ENCODE measurements at places on chromosomes 16 and 17.

DNA sequence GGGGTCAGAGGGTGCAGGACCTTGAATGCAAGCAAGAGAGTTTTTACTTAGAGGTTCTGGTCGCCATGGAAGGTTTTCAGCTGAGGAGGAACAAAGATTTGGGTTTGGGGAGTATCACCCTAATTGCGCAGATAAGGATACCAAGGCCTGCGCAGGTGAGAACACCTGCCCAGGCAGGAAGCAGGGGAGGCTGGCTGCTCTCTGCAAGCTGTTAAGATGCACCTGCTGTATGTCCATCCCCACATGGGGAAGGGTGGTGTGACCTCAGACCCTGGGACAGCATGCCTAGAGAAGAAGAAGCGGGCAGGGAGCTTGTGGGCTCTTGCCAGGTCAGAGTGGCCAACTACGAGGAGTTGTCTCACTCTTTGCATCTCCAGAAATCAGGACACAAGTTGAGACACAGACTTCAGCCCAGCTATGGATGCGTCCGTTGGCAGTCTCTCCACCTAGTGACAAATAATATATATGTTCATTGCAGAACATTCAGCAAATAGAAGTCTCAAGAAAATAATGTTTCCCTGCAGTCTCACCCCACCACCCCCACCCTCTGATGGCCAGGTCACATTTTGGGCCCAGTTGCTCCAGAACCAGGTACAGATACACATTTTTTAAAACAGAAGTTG lies 77.7 kb downstream of the SREBF1 start:
- DNase-seq = no peak

- DNase-seq = no peak
Measured at GRCh38 chr16:24282141-24282540, 26.0 kb downstream of the CACNG3 start.

GRCh38 chr17:13931800-13932460 lies 137.4 kb upstream of the COX10 start:
- no peak for DNase-seq

- no peak for DNase-seq
Measured at GRCh38 chr17:56142325-56142724, 10.9 kb upstream of the ANKFN1 start.

DNA sequence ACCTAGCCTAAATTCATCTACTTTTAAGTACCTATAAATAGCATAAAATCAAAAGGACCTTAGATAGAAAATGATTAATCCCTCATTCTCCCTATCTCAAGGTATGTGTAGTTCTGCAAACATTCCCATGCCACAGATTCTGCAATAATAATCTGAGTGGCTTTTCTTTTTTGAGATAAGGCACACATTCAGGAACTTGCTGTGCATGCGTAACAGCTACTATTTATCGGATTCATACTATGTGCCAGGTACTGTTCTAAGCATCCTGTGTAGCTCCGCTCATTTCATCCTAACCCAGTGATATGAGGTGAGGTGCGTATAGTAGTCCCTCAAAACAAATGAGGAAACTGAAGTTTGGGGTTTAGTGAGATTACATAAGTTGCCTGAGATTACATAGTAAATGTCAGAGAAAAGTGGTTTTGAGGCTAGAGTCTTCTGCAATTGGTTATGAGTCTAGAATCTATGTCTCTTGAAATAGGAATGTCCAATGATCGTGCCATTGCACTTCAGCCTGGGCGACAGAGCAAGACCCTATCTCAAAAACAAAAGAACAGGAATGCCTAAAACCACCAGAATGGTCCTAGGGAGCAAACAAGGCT lies 2.0 kb upstream of the ZNF263 start:
- DNase-seq = no peak

DNA sequence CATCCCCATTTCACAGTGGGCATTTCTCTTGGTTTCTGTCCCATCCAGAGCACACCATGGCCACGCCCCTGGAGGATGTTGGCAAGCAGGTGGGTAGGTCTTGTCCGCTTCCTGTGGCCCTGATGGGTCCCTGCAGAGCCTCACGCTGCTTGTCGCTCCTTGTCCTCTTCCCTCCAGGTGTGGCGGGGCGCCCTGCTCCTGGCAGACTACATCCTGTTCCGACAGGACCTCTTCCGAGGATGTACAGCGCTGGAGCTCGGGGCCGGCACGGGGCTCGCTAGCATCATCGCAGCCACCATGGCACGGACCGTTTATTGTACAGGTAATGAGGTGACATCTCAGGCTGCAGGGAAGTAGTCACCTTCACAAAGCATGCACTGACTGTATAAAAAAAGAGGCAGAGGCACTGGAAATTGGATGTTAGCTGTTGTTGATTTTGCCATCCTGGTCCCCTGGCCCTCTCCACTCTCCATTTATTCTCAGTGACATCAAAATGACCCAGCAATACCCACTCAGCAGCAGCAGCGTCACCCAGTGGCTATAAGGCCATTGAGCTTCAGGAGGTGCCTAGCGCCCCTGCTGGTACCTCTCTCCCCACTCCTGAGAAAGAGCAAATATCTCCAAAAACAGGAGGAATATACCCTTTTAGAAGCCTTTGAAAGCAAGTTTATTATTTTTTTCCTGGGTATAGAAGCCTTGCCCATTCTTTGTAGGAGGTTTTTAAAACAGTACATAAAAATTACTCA lies 13.7 kb downstream of the METTL22 start:
- no peak for DNase-seq

DNA sequence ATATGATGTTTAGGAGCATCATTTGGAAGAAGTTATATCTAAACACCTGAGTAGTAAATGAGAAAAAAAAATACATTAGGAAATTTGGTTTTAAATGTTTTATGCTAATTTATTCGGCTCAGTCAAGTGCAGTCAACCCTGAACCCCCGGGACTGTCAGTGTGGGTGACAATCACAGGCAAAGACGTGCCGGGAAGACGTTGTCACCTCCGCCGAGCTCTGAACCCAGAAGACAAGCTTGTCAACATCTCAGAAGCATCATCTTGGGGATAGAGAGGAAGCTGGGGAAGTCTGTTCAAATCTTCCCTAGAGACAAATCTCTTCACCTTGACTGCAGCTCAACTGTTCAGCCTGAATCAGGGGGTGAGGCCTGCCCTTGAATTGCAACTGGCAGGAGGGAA lies 159.7 kb downstream of the RBFOX3 start:
- DNase-seq = no peak

GRCh38 chr17:4204190-4204589 lies 59.6 kb downstream of the ANKFY1 start:
- no peak for DNase-seq

DNA sequence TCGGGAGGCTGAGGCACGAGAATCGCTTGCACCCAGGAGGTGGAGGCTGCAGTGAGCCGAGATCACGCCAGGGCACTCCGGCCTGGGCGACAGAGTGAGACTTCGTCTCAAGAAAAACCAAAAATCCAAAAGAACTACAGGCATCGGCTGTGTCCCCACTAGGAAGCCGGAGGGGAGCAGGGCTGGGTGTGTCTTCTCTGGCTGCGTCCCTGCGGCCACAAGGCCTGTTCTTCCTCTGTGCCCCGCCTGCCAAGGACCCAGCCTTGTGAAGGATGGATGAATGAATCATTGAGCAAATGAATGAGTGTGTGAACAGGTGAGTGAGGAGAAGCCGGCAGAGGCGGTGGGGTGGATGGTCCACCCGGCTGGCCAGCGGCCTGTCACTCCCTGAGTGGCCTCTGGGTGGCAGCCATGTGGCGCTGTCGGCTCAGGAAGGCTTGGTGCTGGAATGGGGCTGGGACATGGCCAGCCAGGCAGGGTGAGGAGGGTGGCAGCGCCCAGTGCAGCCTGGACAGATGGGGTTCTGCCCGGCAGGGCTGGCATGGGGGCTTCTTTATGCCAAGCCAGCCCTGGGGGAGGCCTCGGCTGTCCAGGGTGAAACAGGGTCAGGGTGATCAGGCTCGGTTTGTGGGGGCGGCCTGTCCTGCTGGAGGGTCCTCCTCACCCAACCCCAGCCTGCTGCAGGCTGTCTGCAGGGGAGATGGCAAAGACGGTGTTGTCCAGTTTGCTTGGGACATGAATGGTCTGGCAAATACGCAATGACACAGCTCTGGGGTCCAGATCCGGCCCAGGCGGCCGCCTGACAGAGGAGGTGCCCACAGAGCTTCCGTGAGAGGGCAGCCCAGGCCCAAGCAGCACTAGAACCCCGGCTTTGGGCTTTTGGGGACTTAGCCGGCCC lies 21.7 kb downstream of the SLC25A10 start:
- DNase-seq = no peak

- no peak for DNase-seq
Measured at GRCh38 chr17:21296097-21297025, 11.8 kb downstream of the MAP2K3 start.

GRCh38 chr17:55897301-55897700 lies 146.4 kb downstream of the PCTP start:
- no peak for DNase-seq

DNA sequence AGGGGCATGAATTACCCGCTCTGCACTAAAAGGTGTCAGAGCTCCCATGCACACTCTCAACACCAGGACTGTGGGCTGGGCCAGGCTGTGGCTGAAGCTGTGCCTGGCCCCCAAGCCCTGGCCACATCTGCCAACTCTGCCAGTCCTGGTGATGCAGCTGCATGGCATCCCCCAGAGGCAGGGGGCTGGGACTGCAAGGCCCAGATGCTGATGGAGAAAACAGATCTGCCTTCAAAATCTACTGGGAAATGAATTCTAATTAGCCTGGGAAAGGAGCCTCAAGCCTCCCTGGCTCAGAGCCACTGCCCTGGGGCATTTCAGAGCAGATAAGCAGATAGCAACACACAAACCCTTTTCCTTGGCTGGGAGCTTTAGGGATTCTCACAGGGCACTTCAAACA lies 3.4 kb downstream of the CHST6 start:
- DNase-seq = no peak

GRCh38 chr17:36546418-36547093 lies 1.8 kb downstream of the GGNBP2 start:
- no peak for DNase-seq

GRCh38 chr17:57002904-57003303 lies 25.0 kb downstream of the SCPEP1 start:
- DNase-seq = no peak

DNA sequence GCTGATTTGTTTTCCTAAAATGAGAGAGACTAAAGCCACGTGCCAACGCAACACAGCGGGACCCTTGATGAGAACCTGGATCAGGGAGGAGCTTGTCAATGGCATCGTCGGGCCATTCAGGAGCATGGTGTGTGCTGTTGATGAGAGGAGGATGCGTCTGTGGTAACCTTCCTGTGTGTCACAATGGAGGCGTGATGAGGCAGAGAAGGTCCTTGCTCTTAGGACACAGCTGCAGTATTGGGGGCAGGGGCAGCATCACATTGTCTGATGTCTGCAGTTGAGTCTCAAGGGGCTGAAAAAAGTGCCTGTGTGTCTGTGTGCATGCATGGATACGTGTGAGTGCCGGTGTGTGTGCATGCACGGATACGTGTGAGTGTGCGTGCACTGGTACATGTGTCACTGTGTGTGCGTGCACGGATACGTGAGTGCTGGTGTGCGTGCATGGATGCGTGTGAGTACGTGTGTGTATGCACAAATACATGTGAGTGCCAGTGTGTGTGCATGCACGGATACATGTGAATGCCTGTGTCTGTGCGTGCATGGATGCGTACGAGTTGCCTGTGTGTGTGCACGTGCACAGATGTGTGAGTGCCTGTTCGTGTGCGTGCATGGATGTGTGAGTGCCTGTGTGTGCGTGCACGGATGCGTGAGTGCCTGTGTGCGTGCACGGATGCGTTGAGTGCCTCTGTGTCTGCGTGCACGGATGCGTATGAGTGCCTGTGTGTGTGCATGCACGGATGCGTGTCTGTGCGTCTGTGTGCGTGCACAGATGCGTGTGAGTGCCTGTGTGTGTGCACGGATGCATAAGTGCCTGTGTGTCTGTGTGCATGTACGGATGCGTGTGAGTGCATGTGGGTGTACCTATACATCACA lies 39.3 kb downstream of the BAIAP2 start:
- no peak for DNase-seq

- DNase-seq = no peak
Measured at GRCh38 chr17:79080349-79080748, 5.7 kb downstream of the ENGASE start.

DNA sequence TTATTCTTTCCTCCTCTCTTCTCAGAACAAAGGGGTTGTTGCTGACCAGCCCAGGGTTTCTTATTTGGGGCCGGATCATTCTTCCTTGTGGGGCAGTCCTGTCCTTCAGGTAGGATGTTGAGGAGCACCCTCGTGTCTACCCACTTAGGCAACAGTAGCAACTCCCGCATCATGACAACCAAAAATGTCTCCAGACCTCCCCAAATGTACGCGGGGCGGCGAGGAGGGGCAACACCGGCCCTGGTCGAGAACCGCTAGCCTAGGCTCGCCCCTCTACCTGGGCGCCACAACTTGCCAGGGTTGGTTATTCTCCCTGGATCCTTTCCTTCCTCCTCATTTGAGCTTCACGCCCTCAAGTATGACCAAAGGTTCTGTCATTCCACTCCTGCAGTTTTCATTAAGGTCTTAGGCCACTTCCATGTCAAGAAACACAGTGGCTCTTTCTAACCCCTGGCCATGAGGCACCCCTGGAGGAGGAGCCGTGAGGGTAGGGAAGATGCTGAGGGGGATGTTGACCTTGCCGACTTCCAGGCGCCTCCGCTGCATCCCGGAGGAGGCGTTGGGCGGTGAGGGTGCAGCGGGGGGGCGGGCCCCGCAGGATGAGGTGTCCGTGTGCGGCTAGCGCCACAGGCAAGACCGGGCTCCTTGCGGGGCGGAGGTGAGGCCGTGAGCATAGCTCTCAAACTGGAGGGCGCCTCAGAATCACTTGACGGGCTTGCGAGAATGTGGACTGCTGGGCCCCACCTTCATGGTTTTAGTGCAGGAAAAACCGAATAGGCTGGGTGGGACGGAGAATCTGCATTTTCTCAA lies 712 bp upstream of the SPECC1 start:
- no peak for DNase-seq
